ENCODE measurements at places on chromosomes 3 and 15.
A peak's percentile ranks its signal among the peaks of the same experiment; 100 is the strongest.

DNA sequence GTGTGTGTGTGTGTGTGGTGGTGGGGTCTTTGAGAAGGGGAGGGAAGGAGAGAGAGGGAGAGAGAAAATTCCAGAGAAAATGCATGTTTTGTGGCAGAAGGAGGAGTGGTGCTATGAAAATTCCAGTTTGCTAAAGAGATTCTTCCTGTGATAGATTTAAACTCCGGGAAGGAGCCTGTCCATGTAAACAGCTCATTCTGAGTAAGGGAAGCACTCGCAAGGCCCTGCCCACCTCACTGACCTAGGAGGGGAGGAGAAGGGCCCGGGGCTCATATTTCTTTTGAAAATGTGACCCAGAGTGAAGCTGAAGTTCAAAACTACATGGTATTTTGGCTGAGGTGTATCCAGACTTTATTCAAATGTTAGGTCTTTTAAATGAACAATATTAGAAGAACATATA is 41.3 kb downstream of the ADAMTSL3 start:
- no peaks in the 10 kb centered on the region for H3K36me3 ChIP-seq
- H3K4me1 ChIP-seq: no peaks in the 10 kb centered on the region
- H3K27me3 ChIP-seq: peaks cover 11% of the 10 kb centered on the region
- no peak for DNase-seq
- no peak overlapping the region for H3K27ac ChIP-seq

GRCh38 chr3:124599779-124600693 is 130.2 kb upstream of the UMPS start:
- H3K27me3 ChIP-seq: peaks cover 11% of the 10 kb centered on the region
- no peak overlapping the region for H3K27ac ChIP-seq
- DNase-seq: no peak
- H3K4me3 ChIP-seq: no peak overlapping the region

DNA sequence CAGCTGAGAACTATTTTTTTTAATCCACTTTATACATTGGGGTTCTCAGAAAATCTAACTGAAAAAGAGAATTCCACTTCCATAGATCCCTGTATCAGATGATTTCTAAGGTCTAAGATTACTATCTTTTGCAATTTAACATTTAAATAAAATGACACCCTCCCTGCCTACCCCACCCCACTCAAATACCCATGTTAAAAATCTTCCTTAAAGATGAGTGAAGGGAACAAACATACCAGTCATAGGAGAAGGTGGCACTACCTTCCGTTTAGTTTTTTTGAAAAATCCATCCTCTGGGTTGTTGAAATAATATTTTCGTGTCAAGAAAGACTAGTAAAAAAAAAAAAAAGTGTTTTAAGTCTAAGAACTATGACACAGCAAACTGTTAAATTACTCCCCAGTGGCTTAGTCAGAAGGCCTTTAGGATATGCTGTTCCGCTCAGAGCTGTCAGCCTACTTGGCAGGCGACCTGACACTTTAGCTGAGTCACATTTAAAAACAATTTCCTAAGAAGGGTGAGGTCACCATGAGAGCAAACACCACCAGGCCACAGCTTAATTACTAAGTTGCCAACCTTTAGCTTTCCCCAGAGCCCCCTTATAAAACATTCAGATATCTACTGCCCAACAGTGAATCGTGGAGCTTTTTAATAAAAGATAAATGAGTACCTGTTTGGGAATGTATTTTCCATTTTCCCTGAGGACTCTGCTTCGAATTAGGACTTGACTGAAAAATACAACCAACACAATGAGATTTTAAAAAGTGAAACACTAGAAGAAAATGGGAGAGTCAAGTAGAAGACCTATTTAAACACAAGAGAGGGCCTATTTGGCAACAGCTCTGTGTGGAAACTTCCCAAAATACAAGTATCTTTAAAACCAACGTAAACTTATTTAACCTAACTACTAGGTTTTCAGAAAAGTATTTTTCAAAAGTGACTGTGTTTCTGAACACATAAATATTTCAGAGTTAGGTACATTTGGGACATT is 9.6 kb downstream of the EMC3 start:
- H3K27me3 ChIP-seq: no peaks in the 10 kb centered on the region
- H3K4me3 ChIP-seq: no peak overlapping the region
- H3K36me3 ChIP-seq: peaks cover 81% of the 10 kb centered on the region
- DNase-seq: no peak
- H3K4me1 ChIP-seq: peaks cover 13% of the 10 kb centered on the region

DNA sequence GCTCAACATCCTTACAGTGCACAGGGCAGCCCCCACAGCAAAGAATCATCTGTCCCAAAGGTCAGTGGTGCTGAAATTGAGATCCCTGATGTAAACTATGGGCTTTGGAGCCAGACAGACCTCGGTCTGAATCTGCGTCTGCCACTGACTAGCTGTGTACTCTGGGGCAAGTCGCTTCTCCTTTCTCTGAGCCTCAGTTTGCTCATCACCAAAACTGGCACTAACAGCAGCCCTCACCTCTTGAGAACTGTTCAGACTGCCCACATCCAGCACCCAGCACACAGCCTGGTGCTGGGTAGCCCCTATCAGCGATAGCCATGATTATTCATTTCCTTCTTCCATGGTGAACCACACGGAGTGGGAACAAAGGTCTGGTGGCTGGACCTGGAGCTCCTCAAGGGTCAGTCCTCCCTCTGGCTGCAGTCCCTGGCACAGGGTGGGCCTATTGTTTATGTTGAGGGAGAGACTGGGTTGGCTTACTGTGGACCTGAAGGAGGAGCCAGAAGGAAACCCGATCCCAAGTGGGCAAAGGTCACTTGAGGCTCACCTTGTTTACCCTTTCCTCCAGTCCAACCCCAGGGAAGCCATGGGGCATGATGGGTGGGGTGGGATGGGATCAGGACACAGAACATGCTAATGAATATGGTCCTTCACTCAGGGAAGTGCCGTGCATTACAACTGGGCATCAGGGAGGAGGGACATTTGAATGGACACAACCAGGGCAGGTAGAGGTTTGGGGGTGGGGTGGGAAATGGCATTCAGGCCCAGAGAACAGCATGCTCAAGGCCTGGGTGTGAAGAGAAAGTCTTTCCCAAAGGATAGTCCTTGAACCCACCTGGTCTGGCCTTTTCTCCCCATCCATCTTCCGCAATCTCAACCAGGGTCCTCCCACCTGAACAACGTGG is 1.6 kb upstream of the PRKCD start:
- peaks cover 38% of the 10 kb centered on the region for H3K4me1 ChIP-seq
- H3K27ac ChIP-seq: no peak overlapping the region
- peak overlapping the region; percentile 82 for H3K4me3 ChIP-seq

GRCh38 chr15:28094732-28095521 is 4.2 kb downstream of the OCA2 start:
- H3K27me3 ChIP-seq: peaks cover 79% of the 10 kb centered on the region
- DNase-seq: no peak
- peaks cover 41% of the 10 kb centered on the region for H3K4me1 ChIP-seq
- no peaks in the 10 kb centered on the region for H3K36me3 ChIP-seq
- peak overlapping the region; percentile 88 for H3K4me3 ChIP-seq

DNA sequence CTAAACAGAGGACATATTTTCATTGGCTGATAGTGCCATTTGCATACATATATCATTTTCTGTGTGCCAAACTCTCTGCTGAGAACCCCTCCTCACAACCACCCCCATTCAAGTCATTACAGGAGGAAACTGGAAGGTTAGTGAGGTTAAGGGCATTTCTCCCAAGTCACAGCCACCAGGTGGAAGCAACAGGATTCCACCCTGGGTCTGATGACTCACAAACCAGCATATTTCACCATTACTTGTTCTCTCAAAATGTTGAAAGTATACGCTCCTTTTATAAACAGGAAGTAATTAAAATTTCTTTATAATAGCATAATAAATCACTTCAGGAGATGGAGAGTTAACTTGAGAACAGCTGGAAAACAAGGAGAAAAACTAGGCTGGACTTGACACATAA is 398.6 kb upstream of the WNT5A start:
- no peaks in the 10 kb centered on the region for H3K27me3 ChIP-seq
- H3K36me3 ChIP-seq: no peaks in the 10 kb centered on the region
- DNase-seq: no peak
- H3K4me1 ChIP-seq: no peaks in the 10 kb centered on the region

DNA sequence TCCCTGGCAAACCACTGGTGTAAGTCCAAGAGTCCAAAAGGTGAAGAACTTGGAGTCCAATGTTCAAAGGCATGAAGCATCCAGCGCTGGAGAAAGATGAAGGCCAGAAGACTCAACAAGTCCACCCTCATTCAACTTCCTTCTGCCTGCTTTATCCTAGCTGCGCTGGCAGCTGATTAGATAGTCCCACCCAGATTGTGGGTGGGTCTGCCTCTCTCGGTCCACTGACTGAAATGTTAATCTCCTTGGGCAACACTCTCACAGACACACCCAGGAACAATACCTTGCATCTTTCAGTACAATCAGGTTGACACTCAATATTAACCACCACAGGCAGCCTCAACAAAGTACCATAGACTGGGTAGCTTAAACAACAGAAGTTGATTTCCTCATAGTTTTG is 245.9 kb upstream of the IGF1R start:
- H3K36me3 ChIP-seq: no peaks in the 10 kb centered on the region
- peaks cover 52% of the 10 kb centered on the region for H3K27me3 ChIP-seq
- no peak for DNase-seq
- H3K27ac ChIP-seq: no peak overlapping the region

DNA sequence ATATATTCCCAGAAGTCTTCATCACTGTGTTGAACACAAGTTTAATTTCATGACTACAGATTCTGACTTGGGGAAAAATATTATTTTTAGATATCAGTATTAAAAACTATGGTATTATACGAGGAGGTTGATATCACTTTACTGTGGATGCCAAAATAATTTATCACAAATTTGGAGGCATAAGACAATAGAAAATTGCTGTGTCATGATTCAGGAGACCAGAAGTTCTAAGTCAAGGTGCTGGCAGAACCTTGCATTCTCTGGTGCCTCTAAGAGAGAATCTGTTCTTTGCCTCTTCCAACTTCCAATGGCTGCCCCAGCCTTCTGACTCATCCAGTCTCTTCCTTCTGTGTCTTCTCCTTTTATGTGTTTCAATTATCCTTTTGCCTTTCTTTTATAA is 325.0 kb upstream of the CNTN4 start:
- no peaks in the 10 kb centered on the region for H3K36me3 ChIP-seq
- no peaks in the 10 kb centered on the region for H3K27me3 ChIP-seq
- H3K4me3 ChIP-seq: no peak overlapping the region
- no peaks in the 10 kb centered on the region for H3K4me1 ChIP-seq
- H3K27ac ChIP-seq: no peak overlapping the region

GRCh38 chr15:89361451-89362202 is 27.0 kb upstream of the POLG start:
- peaks cover 92% of the 10 kb centered on the region for H3K27me3 ChIP-seq
- peak overlapping the region; percentile 42 for H3K4me3 ChIP-seq
- peak; percentile 77 for DNase-seq
- H3K36me3 ChIP-seq: no peaks in the 10 kb centered on the region
- H3K27ac ChIP-seq: no peak overlapping the region
- peaks cover 13% of the 10 kb centered on the region for H3K4me1 ChIP-seq

GRCh38 chr3:150925751-150926201 is 20.5 kb upstream of the MINDY4B start:
- H3K4me3 ChIP-seq: peak overlapping the region; percentile 66
- H3K27ac ChIP-seq: no peak overlapping the region
- H3K36me3 ChIP-seq: no peaks in the 10 kb centered on the region
- peak; percentile 23 for DNase-seq

DNA sequence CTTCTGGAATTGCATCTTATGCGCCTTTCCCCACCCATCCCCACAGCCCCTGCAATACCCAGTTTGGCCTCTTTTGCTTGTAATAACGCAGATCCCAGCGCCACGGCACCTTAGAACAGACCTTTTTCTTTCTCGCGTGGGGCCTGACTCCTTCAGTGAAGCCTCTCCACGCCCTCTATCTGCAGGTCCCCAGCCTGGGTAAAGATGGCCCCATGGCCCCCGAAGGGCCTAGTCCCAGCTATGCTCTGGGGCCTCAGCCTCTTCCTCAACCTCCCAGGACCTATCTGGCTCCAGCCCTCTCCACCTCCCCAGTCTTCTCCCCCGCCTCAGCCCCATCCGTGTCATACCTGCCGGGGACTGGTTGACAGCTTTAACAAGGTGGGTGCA is 594 bp downstream of the CRELD1 start:
- peak overlapping the region; percentile 99 for H3K27ac ChIP-seq
- peak overlapping the region; percentile 98 for H3K4me3 ChIP-seq
- H3K36me3 ChIP-seq: no peaks in the 10 kb centered on the region
- H3K4me1 ChIP-seq: peaks cover 24% of the 10 kb centered on the region
- DNase-seq: no peak
- H3K27me3 ChIP-seq: no peaks in the 10 kb centered on the region

- no peak for DNase-seq
- no peaks in the 10 kb centered on the region for H3K27me3 ChIP-seq
- no peak overlapping the region for H3K4me3 ChIP-seq
- H3K36me3 ChIP-seq: no peaks in the 10 kb centered on the region
- H3K27ac ChIP-seq: no peak overlapping the region
Observed at GRCh38 chr15:51363383-51363782, 21.9 kb downstream of the GLDN start.

DNA sequence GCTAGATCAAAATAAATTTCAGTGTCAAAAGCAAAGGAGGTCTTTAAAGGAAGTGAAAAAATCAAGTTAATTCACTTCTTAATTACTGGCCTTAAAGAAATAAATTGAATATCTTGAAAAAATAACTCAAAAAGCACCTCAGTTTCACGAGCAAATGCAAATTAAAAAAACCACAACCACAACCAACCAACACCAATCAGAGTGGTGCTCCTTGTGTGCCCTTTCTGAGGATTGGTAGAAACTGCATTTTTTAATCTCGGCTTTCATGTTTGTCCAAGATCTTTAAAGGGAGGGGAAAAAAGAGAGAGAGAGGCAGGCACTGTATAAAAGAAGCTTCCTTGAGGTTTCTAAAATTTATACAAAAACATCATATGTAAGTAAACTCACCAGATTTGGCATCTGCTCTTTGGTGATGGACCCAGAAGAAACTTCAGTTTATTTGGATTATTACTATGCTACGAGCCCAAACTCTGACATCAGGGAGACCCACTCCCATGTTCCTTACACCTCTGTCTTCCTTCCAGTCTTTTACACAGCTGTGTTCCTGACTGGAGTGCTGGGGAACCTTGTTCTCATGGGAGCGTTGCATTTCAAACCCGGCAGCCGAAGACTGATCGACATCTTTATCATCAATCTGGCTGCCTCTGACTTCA is at the start of gene GPR15:
GPR15 (plus strand) TSS at position 357 of the 653 bp plus-strand sequence; CDS start at position 413, 56 bp downstream.
- no peak within 1 kb of the TSS for H3K27ac ChIP-seq
- no peak for DNase-seq
- no peak within 1 kb of the TSS for H3K4me3 ChIP-seq

DNA sequence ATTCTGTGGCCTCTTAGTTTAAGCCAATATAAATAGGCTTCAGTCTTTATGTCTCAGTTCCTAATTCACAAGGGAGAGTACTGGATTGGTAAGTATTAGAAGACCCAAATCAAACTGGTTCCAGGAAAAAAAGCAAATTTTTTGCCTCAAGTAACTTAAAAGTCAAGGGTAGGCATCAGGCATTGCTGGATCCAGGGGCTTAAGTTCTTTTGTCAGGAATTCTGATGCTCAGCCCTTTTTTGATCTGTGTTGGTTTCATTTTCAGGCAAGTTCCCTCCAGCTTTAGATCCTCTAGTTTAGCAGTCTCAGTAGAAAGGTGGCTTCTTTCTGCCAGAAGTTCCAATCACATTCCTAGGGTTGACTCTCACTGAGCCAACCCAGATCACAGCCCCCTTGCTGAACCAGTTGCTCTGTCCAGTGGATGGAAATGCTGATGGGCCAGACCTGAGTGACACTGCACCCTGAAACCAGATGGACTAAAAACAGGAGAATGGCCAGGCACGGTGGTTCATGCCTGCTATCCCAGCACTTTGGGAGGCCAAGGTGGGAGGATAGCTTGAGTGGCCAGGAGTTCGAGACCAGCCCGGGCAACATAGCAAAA is 253.5 kb downstream of the SHQ1 start:
- no peaks in the 10 kb centered on the region for H3K36me3 ChIP-seq
- DNase-seq: no peak
- H3K4me3 ChIP-seq: no peak overlapping the region
- no peaks in the 10 kb centered on the region for H3K4me1 ChIP-seq
- H3K27me3 ChIP-seq: no peaks in the 10 kb centered on the region
- no peak overlapping the region for H3K27ac ChIP-seq

Measured in naive thymus-derived CD8-positive, alpha-beta T cell (primary cell).